Activated T-helper 1 cell treated with anti-CD3 and anti-CD28 coated beads, Interleukin-2, amount 50 U/mL, for 16 hours (primary cell): ENCODE measurements at places on chromosomes 7 and 10.

GRCh38 chr10:76195654-76196390 lies 764.4 kb downstream of the LRMDA start:
- no peak for DNase-seq

DNA sequence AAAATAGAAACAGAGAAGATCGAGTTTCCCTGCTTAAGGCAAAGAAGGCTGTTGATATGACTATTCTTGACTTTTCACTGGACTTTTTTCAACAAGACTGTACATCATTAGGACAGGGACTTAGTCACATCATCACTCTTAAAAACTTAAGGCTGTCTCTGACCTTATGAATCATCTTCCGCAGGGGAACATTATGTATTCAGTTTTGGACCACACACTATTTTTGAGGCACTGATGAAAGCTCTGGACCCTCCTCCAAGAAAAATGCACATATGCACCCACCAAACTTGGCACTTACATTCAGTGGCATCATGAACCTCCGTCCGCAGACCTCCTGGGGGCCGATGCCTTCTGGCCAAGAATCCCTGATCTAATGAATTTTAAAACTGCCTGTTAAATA lies 96.4 kb downstream of the CALD1 start:
- DNase-seq: no peak

- no peak for DNase-seq
Measured at GRCh38 chr10:92923416-92923815, 75.1 kb downstream of the EXOC6 start.

DNA sequence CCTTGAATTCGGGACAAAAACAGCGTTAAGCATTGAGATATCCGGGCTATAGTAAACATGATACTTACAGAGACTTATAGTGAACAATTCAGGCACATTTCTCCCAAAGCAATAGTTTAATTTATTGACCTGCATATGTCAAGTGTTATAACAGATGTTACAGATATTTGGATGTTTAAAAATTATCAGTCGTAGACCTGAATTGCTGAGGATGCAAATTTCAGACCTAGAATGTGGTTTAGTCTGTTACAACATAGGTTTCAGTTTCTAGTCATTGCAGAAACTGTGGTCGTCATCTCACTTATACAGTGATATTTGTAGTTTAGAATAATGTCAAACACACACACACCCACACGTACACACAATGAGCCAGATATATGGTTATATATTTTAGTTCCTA lies 85.2 kb downstream of the VTI1A start:
- DNase-seq: no peak

GRCh38 chr7:108861071-108861470 lies 291.4 kb downstream of the DNAJB9 start:
- no peak for DNase-seq

DNA sequence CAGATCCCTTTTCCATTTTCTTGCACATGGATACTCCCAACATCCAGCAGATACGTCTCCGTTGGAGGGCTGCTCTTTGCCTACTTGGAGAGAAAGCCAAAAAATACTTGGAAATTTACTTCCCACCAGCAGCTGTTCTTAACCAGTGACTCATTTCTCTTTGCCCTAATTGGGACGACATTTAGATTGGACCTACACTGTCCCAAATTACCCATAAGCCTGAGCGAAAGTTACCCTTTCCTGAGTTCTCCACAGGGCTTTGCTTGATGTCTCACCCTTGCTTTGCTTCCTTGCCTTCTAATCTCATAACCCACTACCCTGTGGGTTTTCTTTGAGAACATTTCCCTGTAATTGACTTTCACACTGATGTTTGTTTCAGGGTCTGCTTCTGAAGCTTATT lies 48.1 kb downstream of the SAMD8 start:
- DNase-seq: no peak
